ENCODE measurements at places on chromosomes 6 and 20. TPM values are rescaled to one million over a fixed set of nuclear protein-coding genes. Genes with fewer than 3 reads are reported as not detected.

- no peak for DNase-seq
- H3K4me3 ChIP-seq = no peak overlapping the region
- no peaks in the 10 kb centered on the region for H3K36me3 ChIP-seq
- no peaks in the 10 kb centered on the region for H3K27me3 ChIP-seq
- H3K4me1 ChIP-seq = no peaks in the 10 kb centered on the region
Measured at GRCh38 chr6:127090051-127090450, 28.4 kb upstream of the RSPO3 start.

DNA sequence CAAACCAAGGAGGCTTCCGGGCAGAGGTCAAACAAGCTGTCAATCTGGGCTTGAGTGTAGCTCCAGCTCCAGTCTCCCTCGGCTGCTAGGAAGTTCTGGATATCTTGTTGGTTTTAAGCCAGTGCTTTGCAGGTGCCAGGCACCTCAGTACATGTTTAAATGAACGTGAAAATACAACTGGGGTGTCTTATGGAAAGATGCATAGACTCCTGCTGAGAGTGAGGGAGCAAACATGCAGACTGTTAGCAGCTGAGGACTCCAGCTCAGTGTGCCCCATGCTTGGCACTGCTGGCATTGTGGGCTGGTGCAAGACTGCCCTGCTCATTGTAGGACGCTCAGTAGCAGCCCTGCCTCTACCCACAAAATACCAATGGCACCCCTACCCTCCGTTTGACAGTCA is 28.5 kb downstream of the ERMARD start:
- H3K36me3 ChIP-seq = no peaks in the 10 kb centered on the region
- H3K27me3 ChIP-seq = no peaks in the 10 kb centered on the region
- peak; percentile 64 for DNase-seq
- H3K4me1 ChIP-seq = no peaks in the 10 kb centered on the region
- no peak overlapping the region for H3K4me3 ChIP-seq

GRCh38 chr6:132188556-132189264 is 212.6 kb downstream of the MOXD1 start:
- no peaks in the 10 kb centered on the region for H3K36me3 ChIP-seq
- no peak overlapping the region for H3K27ac ChIP-seq
- H3K27me3 ChIP-seq = no peaks in the 10 kb centered on the region
- H3K4me3 ChIP-seq = no peak overlapping the region
- no peak for DNase-seq

- H3K36me3 ChIP-seq = no peaks in the 10 kb centered on the region
- no peaks in the 10 kb centered on the region for H3K27me3 ChIP-seq
- peaks cover 40% of the 10 kb centered on the region for H3K4me1 ChIP-seq
- no peak for DNase-seq
Measured at GRCh38 chr20:3407040-3407770, at the start of gene DNAAF9. Gene DNAAF9 (minus strand): TSS chr20:3407669. CDS start chr20:3407557, 112 bp downstream.

DNA sequence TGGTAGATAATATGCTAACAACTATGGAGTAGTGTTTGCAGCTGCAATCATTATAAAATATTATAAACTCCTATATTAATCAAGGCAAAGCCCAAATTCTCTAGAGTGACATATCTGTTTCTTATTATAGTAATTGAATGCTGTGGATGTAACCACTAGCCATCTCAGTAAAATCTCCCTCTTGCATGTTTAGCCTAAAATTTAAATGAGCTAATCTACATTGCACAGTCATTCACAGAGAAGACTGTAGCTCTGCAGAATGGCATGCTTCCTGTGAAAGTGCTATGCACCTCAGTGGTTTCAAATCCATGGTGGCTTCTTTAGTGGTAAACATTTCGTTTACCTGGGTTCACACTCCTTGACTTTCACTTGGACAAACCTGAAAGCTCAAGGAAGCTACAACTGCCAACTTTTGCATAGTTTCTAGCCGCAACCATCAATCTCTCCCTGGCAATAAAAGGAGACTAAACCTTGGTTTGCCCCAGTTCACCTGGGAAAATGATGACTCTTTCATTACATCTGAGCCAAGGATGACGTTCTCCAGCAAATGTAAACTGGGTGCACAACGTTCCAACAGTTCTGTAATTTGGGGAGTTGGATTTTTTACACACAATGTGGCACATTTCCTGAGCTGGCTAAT is 47.2 kb downstream of the FILIP1 start:
- no peaks in the 10 kb centered on the region for H3K36me3 ChIP-seq
- H3K4me3 ChIP-seq = no peak overlapping the region
- H3K4me1 ChIP-seq = no peaks in the 10 kb centered on the region

- no peaks in the 10 kb centered on the region for H3K36me3 ChIP-seq
- no peak overlapping the region for H3K27ac ChIP-seq
- H3K4me1 ChIP-seq = no peaks in the 10 kb centered on the region
- no peaks in the 10 kb centered on the region for H3K27me3 ChIP-seq
- no peak overlapping the region for H3K4me3 ChIP-seq
Measured at GRCh38 chr6:123201869-123202372, 205.9 kb downstream of the CLVS2 start.

- H3K4me1 ChIP-seq = no peaks in the 10 kb centered on the region
- no peak for DNase-seq
- no peak overlapping the region for H3K4me3 ChIP-seq
- no peak overlapping the region for H3K27ac ChIP-seq
Measured at GRCh38 chr20:60553095-60553494, 594.9 kb downstream of the CDH26 start.

- no peaks in the 10 kb centered on the region for H3K27me3 ChIP-seq
- H3K4me3 ChIP-seq = no peak overlapping the region
- H3K27ac ChIP-seq = no peak overlapping the region
- no peaks in the 10 kb centered on the region for H3K36me3 ChIP-seq
- DNase-seq = no peak
Measured at GRCh38 chr20:55514531-55514930, 490.8 kb downstream of the CBLN4 start.

DNA sequence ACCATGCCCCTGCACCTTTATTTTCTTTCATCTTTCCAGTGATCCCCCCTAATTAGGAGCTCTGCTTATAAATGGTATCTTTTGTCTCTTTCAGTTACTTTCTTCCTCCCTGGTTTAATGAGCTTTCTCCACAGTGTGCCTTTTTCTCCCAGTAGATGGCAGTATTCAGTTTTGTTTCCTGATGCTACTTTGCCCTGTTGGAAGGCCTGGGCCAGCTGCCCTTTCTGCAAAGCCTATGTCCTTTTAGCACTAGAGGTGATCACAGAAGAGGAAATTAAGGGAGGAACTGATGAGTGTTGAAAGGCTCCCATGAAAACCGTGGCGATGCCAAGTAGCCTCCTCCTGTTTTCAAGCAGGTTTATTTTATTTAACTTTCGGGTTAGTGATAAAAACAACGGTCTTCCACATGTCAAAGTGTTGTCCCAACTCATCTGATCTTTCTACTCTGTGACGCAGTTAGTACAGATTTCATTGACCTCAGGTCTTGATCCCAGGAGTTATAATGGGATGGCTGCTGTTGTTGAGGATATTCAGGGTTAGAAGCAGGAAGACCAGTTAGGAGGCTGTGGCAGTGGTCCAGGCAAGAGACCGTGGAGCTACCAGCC is 184.2 kb upstream of the BMP2 start:
- H3K27me3 ChIP-seq = no peaks in the 10 kb centered on the region
- no peak overlapping the region for H3K27ac ChIP-seq
- H3K4me3 ChIP-seq = no peak overlapping the region

DNA sequence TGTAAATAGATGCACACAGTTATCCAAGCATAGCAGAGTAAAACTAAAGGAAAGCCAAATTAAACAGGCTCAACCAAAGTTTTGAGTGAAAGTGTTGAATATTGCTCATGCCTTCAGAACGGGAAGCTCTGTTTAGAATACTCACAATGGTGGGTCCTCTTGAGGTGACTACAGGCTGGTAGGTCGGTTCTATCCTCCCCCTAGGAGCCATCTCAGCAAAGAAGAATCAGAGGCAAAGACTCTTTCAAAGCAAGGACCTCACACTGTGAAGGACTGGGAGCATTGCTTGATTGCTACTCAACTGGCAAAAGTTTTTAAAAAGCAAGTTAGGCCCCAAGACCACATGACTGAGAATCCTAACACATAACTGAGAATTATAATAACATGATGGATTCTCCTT is 88.4 kb upstream of the JAG1 start:
- H3K36me3 ChIP-seq = no peaks in the 10 kb centered on the region
- no peaks in the 10 kb centered on the region for H3K4me1 ChIP-seq
- no peak overlapping the region for H3K4me3 ChIP-seq
- H3K27ac ChIP-seq = no peak overlapping the region
- DNase-seq = no peak
- no peaks in the 10 kb centered on the region for H3K27me3 ChIP-seq

DNA sequence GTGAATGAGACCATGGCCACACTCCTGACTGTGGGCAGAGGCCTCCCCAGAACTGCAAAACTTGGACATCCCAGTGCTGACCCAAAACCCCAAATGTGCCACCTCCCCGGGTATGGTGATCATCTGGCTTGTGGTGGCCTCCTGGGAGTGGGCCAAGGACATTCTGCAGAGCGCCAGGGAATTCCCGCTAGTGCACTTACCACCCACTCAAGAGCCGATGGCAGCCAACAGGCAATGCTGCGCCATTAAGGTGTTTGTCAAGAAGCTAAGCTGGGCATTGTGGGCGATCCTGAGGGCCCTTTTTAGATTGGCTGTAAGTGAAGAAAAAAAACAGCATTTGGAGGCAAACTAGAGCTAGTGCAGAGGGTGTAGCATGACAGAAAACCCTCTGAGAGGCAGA is 9.4 kb downstream of the MMP24 start:
- no peaks in the 10 kb centered on the region for H3K36me3 ChIP-seq
- no peak for DNase-seq
- H3K4me1 ChIP-seq = no peaks in the 10 kb centered on the region
- H3K27me3 ChIP-seq = no peaks in the 10 kb centered on the region
- no peak overlapping the region for H3K27ac ChIP-seq

DNA sequence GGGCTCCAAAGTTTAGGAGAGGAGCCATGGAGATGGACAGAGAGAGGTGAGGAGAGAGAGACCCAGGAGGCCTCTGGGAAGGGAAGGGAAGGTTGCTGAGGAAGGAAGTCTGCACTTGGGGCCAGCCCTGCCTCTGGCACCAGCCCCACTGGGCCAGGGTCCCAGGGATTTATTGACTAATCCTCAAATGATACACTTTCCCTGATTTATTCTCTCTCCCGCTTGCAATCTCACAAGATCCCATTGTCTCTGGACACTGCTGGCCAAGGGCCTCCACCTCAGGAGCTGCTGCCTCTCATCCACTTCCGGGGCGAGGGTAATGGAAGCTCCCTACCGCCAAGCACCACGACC is 43.6 kb upstream of the FOXP4 start:
- DNase-seq = no peak
- no peaks in the 10 kb centered on the region for H3K36me3 ChIP-seq
- no peak overlapping the region for H3K27ac ChIP-seq

DNA sequence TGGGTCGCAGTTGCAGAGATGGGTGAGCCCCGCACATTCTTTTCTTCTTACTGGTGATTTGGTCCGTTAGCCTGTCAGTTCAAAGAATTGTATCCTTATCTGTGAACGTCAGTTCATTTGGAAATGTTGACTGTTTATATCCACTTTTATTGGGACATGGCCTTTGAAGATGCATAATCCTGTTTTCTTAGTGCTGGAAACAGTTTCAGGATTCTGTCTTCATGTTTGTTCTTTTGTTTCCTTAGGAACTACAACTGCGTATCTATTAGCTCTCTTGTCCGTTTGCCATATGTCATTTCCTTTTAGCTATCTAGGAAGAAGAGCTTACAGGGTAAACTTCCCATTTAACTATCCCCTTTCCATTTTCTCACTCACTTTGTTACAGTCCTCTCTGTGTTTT is 35.0 kb upstream of the TULP1 start:
- DNase-seq = no peak
- peaks cover 7% of the 10 kb centered on the region for H3K4me1 ChIP-seq
- no peak overlapping the region for H3K27ac ChIP-seq

DNA sequence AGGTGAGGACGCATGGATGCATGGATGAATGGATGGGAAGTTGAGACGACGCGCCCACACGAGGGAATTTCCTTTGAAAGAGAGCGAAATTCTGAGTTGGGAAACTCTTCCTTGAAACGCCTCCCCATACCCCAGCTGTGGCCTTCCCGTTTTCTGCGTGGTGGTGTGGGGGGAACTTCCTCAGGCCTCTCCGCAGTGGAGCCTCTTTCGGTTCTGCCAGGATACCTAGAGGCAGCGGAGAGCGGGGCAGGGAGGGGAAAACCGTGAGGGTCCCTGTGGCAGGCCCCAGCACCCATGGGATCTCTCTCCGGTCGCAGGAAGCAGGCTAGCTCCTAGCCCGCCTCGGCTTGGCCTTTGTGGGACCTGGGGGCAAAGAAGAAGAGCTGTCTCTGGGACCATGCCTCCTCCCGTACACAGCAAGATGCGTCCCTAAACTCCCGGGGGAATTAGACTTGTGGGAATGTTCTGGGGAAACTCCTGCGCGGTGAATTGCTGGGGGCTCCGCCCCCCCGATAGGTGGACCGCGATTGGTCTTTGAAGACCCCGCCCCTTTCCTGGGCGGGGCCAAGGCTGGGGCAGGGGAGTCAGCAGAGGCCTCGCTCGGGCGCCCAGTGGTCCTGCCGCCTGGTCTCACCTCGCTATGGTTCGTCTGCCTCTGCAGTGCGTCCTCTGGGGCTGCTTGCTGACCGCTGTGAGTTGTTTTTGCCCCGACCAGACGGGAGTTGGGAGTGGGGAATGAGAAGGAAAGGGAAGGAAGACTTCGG is at the start of gene CD40:
Gene CD40, plus strand, starts transcription at position 611 of the 764 bp plus-strand sequence. Its CDS starts 30 bp downstream, at position 641.
- H3K4me3 ChIP-seq = peak within 1 kb of the TSS; percentile 63
- DNase-seq = no peak
- H3K4me1 ChIP-seq = peaks cover 35% of the 10 kb centered on the region
- H3K36me3 ChIP-seq = no peaks in the 10 kb centered on the region
- no peaks in the 10 kb centered on the region for H3K27me3 ChIP-seq
- peak within 1 kb of the TSS; percentile 92 for H3K27ac ChIP-seq

- no peak overlapping the region for H3K27ac ChIP-seq
- no peak overlapping the region for H3K4me3 ChIP-seq
- H3K4me1 ChIP-seq = peaks cover 24% of the 10 kb centered on the region
- H3K36me3 ChIP-seq = no peaks in the 10 kb centered on the region
- no peak for DNase-seq
- no peaks in the 10 kb centered on the region for H3K27me3 ChIP-seq
Measured at GRCh38 chr6:141403827-141404226, 728.9 kb upstream of the GJE1 start.

- H3K27me3 ChIP-seq = no peaks in the 10 kb centered on the region
- H3K4me3 ChIP-seq = no peak overlapping the region
- no peaks in the 10 kb centered on the region for H3K36me3 ChIP-seq
- no peak for DNase-seq
- H3K4me1 ChIP-seq = no peaks in the 10 kb centered on the region
- no peak overlapping the region for H3K27ac ChIP-seq
Measured at GRCh38 chr6:15230827-15231226, 15.0 kb upstream of the JARID2 start.

DNA sequence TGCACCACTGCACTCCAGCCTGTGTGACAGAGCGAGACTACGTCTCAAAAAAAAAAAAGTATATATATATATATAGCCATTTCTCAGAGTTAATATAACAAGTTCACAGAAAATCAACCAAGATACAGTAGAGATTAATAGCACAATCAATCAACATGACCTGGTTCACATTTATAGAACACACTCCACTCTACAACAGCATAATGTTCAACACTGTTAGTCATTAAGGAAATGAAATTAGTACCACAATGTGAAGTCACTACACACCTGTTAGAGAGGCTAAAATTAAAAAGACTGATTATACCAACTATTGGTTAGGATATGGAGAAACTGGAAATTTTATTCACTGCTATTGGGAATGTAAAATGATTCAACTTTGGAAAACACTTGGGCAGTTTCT is 387.7 kb downstream of the QKI start:
- H3K27ac ChIP-seq = no peak overlapping the region
- no peaks in the 10 kb centered on the region for H3K27me3 ChIP-seq
- no peak overlapping the region for H3K4me3 ChIP-seq
- H3K4me1 ChIP-seq = no peaks in the 10 kb centered on the region
- no peaks in the 10 kb centered on the region for H3K36me3 ChIP-seq

ADAT2 gene
- 5.9 TPM for total RNA-seq

EDN3 gene
- total RNA-seq = 220 TPM

STK4 gene
- total RNA-seq = 25.8 TPM

MAFB gene
- total RNA-seq = 80.5 TPM

LKAAEAR1 gene
- total RNA-seq = not detected

MAN1A1 gene
- 71.2 TPM for total RNA-seq

GLP1R gene
- not detected for total RNA-seq
